NCI-H774 (cell line): ENCODE measurements at places on chromosomes 11 and 22.

DNA sequence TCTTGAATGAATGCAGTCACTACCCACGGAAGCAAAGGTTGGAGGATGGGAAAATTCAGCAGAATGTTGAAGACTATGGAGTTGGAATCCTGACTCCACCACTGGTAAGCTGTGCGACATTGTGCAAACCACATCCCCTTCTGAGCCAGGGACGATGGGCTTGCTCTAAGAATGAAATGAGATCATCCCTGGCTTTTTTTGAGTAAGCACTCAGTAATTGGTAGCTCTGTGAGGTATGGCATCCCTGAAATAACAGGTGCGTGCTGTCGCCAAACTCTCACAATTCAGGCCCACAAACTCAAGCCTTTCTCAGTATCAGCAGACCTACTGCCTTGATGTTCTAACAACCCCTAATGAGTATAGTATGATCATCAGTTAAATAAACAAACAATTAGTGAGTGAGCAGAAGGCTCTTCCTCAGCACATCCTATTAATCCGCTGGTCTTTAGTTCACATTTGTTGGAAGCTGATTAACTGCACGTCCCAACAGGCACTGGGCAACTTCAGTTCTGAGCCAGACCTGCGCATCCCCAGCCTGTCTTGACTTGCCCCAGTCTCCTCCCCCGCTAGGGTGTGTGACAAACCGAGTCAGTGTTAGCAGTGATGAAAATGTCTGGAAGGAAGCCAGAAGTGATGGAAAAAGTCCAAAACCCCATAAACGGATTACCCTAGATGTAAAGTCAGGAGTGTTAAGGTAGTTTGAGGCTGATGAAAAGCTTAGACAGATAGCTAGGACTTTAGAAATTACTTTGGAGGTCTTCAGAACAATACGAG is 235.5 kb downstream of the GRIK4 start:
- DNase-seq, result no peak

DNA sequence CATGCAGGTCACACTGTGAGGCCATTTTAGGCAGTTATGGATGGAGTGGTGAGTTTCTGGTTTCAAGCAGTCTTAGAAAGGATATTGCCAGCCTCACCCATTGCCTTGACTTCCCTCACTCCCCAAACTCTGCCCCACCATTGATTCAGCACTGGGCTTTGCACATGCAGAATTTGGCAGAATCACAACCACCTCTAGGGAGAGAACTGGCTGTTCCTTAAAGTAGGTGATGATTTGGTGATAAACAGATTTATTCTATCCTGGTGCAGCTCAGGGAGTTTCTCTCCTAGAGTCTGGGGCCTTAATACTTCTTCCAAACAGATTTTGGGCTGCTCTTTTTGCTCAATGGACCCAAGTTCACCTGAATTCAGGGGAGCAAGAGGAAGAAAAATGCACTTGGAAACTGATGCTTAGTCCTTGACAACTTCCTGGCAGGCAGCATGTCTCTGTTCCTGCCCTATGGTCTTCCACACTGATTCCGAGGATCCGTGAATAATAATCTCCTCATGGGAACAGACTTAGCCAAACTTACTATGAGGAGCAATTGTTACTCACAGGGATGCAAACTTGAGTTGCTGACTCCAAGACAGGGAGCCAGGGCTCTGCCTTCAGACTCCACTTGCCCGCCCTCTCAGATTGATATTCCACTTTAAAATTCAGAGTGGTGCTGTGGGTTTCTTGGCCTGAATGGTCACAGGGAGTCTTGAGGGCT is 129.7 kb upstream of the PARVA start:
- no peak for DNase-seq

DNA sequence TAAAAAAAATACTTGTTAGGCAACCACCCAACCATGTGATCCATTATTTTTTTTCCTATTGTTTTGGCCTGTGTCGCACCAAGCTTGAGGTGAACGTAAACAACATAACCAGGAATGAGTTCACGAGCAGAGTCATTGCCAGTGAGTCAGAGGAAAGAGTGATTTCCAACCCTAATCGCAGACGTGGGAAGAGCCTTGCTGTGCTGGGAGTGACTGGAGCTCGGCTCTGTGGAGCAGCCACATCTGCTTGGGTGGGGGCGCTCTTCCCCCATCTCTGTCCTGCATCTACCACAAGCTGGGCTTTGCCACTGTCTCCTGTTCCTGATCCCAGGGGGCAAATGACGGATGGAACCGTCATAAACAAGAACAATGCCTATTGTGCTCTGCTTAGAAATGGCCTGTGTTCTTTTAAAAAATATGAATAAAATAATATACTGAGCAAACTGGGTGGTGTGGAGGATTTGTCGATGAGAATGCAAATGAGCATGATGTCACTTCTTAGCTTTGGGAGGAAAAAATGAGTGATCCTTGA is 210.0 kb downstream of the KIRREL3 start:
- DNase-seq, result no peak

GRCh38 chr11:8772571-8773519 is 90.3 kb downstream of the RPL27A start:
- DNase-seq, result no peak

DNA sequence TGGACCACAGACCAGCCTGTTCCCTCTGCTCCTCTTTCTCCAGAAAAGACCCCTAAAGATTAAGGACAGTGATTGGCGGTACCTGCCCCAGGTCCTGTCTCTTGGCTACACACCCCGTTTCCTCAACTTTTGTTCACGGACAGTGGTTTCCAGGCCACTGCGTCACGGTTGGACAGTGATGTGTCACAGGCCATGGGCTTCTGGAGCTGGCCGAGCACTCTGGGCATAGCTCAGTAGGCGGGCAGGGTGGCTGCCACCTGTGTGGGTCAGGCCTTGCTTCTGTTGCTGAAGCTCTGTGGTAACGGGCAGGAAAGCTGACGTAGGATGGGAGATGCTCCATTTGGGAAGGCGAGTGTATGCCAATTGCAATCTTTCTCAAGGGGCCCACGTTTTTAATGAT is 13.6 kb downstream of the TUB start:
- no peak for DNase-seq

GRCh38 chr11:18010977-18011586 is 1.8 kb downstream of the SERGEF start:
- DNase-seq, result no peak
